ENCODE measurements at places on chromosomes 6 and 20. TPM values are rescaled to one million over a fixed set of nuclear protein-coding genes. Genes with fewer than 3 reads are reported as not detected.
A peak's percentile ranks its signal among the peaks of the same experiment; 100 is the strongest.

DNA sequence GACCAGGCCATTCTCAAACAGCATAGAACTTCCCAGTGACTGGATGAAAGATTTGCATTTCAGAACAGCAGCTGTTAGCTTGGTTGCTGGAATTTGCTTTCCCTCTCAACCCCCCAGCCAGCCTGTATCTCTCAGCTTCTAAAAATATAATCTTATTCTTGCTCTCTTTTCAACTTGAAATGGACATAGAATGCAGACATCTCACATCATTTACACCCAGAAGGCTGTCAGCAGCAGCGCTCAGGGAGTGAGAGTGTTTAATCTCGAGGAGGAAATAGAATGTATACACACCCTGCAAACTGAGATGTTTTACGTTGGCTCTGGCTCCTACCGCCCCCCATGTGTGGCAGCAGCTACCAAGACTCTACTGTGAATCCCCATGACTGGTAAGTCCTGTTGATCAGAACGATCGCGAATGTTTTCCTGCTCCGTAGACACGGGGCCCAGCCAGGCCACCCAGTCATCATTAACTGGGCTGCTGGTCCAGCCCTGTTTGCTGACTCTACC, 163.4 kb upstream of the SLC24A3 start:
- DNase-seq: no peak

CRISP3 gene
- total RNA-seq: 7.5 TPM

- no peak for DNase-seq
Observed at GRCh38 chr6:83432636-83433035, 1.8 kb upstream of the ME1 start.

DNA sequence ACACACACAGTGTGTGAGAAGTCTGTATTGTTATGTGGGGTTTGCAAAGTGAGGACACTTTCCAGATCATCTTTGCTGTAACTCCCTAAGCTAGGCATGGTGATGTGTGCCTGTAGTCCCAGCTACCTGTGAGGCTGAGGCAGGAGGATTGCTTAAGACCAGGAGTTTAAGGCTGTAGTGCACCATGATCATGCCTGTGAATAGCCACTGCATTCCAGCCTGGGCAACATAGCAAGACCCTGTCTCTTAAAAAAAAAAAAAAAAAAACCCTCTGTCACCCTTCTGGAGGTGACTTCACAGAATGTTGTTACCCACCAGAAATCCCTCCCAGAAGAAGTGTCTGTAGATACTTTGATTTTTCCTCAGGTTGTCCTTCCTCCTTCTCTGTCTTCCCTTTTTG, 14.9 kb downstream of the CASS4 start:
- no peak for DNase-seq

DNA sequence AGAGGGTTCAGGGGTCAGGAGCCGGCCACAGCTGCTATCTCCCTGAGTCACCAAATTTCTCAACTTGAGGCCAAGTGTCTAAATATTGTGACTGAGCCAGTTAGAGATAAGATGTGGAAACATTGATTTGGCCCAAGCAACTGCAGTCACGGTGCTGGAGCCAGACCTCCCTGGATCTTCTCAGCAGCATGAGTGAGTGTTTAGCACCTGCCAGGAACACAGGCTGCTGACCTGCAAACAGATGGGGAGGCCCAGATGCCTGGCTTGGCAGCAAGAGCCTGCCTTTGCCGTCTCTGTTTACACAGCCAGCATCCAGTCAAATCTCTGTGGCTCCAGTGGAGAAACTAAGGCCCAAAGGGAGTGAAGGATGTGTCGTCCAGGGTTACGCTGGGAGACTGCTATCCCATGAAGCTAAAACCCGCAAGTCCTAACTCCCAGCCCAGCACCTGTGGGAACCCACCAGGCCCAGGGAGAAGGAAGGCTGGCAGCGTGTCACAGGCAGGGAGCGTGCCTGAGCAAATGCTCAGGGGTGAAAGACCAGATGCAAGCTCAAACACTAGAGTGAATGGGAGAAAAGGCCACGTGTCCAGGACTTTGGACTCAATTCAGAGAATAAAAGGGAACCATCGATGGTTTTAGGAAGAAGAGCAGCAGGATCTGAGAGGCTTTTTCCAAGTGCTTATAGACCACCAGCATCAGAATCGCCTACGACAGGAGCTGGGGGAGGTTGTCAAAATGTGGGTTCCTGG, 15.9 kb upstream of the PTGIS start:
- peak; percentile 93 for DNase-seq

GRCh38 chr6:88922775-88923548, 40.5 kb downstream of the RNGTT start:
- DNase-seq: no peak

BHLHE23 gene
- not detected for total RNA-seq

GRCh38 chr6:112163295-112164257, 76.2 kb downstream of the FAM229B start:
- DNase-seq: peak; percentile 62

Data from mucosa of gallbladder (tissue), 1 donor.